Lower lobe of right lung (tissue), 2 donors: ENCODE measurements at places on chromosomes 1 and 21.

DNA sequence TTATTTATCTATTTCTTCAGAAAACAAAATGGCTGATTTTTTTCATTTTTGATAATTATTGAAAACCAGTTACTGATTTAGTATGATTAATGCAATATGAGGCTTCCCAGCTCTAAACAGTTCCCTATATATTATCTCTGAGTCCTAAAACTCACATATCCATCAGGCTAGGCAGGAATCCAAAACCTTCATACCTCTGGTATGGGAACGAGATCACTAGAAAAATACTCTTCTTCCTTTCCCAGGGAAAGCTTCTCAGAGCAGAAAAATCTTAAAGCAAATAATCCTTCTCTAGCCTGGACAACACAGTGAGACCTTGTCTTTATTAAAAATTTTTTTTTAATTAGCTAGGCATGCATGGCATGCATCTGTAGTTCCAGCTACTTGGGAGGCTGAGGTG lies 42.5 kb downstream of the KDM5B start:
- peaks cover 83% of the 10 kb centered on the region for H3K36me3 ChIP-seq
- no peak overlapping the region for H3K27ac ChIP-seq
- H3K27me3 ChIP-seq: no peaks in the 10 kb centered on the region
- no peaks in the 10 kb centered on the region for H3K4me1 ChIP-seq

- no peak overlapping the region for H3K27ac ChIP-seq
- no peaks in the 10 kb centered on the region for H3K36me3 ChIP-seq
- no peak overlapping the region for H3K4me3 ChIP-seq
- H3K27me3 ChIP-seq: no peaks in the 10 kb centered on the region
- H3K4me1 ChIP-seq: peaks cover 12% of the 10 kb centered on the region
- DNase-seq: no peak
Measured at GRCh38 chr1:85334962-85335361, 58.5 kb upstream of the BCL10 start.

DNA sequence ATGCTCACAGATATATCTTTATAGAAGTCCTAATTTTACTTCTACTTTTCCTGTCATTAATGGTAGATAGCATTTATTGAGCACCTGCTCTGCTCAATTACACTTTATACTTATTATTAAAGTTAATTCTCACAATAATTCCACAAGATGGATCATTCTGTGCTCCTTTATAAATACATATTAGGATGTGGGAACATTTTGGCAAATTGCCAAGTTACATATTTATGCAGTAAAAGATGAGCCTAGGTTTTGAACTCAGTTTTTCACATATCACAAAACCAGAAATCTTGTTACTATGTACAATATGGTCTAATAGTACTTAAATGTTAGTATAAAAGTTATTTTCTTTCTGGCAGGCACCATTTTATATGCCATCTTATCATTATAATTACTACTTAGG lies 895.0 kb upstream of the B3GALT2 start:
- H3K36me3 ChIP-seq: no peaks in the 10 kb centered on the region
- no peak overlapping the region for H3K27ac ChIP-seq
- DNase-seq: no peak
- H3K27me3 ChIP-seq: no peaks in the 10 kb centered on the region
- H3K4me1 ChIP-seq: no peaks in the 10 kb centered on the region

- H3K4me1 ChIP-seq: no peaks in the 10 kb centered on the region
- H3K36me3 ChIP-seq: peaks cover 10% of the 10 kb centered on the region
- no peak for DNase-seq
- H3K4me3 ChIP-seq: no peak overlapping the region
Measured at GRCh38 chr1:228259951-228260350, 52.1 kb downstream of the OBSCN start.

DNA sequence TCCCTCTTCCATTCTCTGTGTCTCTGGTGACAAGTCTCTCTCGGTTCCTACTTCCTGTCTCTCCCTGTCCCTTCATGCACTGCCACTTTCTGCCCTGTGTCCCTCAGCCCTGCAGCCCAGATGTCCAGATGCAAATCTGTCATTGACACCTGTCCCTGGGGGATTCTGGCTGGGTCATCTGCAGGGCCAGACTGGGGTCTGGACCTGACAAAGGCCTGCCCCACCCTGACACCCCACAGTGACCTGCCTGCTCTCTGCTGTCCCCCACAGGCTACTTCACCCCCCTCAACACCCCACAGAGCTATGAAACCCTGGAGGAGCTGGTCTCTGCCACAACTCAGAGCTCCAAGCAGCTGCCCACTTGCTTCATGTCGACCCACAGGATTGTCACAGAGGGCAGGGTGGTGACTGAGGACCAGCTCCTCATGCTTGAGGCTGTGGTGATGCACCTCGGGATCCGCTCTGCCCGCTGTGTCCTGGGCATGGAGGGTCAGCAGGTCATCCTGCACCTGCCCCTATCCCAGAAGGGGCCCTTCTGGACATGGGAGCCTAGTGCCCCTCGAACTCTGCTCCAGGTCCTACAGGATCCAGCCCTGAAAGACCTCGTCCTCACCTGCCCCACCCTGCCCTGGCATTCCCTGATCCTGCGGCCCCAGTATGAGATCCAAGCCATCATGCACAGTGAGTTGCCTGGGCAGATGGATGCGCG lies 7.2 kb downstream of the THEMIS2 start:
- DNase-seq: no peak
- H3K4me3 ChIP-seq: no peak overlapping the region
- H3K27ac ChIP-seq: no peak overlapping the region
